ENCODE measurements at places on chromosomes 16 and 17.
A peak's percentile ranks its signal among the peaks of the same experiment; 100 is the strongest.

DNA sequence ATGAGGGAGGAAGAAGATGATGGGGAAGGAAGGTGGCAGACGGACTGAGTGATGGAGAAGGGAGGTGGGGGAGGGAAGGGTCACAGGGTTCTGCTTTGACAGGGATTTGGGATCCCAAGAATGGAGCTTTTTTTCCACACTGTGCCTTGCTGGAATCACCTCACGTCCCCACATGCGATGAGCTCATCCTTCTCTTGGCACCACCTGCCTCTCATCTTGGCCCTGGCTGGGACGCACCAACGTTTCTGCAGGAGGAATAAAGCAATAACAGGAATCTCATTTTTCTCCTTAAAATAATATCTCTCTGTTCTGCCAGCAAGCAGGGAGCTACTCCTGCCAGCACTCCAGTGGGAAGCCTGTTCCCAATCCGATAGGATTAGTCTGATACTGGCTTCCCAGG lies 47.8 kb downstream of the MEOX1 start:
- DNase-seq = no peak

GRCh38 chr17:9456330-9456729 lies 119.3 kb downstream of the STX8 start:
- DNase-seq = no peak

- DNase-seq = peak; percentile 59
Observed at GRCh38 chr16:21277927-21278706, at the start of gene CRYM. CRYM (minus strand) TSS chr16:21278290; CDS start chr16:21278251, 39 bp downstream.

- DNase-seq = no peak
Observed at GRCh38 chr16:81592353-81592866, 147.8 kb downstream of the CMIP start.

DNA sequence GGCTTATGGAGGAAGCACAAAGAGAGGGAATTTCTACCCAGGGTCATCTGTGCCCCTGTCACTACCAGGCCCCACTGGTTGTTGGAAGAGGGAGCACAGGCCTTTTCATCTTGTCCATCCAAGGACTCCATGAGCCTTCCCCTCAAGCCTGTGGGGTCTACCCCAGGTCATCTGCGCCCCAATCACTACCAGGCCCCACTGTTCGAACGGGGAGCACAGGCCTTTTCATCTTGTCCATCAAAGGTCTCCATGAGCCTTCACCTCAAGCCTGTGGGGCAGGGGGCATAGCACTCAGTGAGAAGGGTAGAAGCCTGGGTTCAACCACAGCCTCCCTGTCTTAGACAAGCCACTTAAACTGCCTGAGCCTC lies 101.5 kb upstream of the CDH5 start:
- no peak for DNase-seq

- no peak for DNase-seq
Observed at GRCh38 chr17:2157675-2158395, 102.9 kb downstream of the HIC1 start.

DNA sequence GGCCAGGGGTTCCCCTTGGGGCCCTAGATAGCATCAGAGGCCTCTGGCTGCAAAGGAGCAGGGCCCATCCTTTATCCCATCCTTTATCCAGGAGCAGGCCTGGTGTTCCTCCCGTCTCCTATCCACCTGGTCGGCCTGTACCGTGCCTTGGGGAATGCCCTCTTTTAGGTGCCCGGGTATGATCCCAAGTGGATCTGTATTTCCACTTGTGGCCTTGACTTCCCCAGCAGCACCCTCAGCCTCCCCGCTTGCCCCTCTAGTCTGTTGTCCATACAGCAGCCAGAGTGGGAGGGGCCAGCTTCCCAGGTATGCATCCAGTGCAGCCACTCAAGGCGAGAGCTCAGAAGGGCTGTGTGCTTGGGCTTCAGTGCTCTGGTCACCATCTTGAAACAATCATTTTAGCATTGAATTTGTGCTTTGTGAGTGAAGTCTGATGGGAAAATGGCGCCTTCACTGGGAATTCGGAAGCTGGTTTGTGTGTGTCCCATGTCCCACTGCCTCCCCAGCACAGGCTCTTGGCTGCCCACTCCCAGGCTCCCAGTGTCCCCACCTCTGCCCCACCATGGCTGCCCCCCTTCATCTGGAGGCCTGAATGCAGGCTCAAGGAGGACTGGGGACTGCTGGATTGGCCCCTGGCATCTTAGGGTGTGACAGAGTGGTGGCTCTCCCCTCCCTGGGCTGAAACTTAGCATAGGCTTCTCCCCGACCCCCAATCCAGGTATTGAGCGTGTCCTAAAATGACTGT lies 3.3 kb upstream of the RNF112 start:
- no peak for DNase-seq

DNA sequence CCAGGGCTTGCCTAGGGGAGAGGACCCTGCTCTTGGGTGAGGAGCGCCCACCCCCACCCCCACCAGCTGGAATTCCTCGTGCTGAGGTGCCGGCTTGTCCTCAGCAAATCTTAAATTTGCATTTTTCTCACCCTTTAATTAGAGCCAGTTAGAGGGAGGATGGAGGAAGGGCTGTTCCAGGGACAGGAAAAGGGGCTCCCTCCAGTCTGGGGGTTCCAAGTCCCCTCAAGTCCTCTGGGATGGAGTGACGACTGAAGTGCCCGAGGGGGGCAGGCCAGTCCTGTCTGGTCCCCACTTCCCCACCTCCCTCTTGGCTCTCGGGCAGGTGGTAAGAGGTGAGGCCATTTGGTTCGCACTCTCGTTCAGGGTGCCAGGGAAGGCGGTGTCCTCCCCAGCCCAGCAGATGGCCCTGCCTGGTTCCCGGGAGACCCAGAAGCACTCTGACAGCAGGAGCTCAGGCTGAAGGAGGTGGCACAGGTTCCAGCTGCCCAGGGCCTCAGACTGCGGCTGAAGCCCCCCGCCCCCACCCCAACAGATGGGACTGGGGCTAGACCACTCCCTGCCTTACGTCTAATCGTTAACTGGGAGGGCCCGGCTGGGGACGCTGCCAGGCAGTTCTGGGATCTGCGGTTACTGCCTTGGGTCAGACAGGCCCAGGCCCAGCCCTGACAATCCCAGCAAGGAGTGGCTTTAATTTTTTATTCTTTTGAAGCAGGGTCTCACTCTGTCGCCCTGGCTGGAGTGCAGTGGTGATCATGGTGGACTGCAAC lies 2.2 kb downstream of the RAB26 start:
- DNase-seq = peak; percentile 71

GRCh38 chr16:84065536-84066132 lies 23.0 kb upstream of the SLC38A8 start:
- DNase-seq = peak; percentile 39

DNA sequence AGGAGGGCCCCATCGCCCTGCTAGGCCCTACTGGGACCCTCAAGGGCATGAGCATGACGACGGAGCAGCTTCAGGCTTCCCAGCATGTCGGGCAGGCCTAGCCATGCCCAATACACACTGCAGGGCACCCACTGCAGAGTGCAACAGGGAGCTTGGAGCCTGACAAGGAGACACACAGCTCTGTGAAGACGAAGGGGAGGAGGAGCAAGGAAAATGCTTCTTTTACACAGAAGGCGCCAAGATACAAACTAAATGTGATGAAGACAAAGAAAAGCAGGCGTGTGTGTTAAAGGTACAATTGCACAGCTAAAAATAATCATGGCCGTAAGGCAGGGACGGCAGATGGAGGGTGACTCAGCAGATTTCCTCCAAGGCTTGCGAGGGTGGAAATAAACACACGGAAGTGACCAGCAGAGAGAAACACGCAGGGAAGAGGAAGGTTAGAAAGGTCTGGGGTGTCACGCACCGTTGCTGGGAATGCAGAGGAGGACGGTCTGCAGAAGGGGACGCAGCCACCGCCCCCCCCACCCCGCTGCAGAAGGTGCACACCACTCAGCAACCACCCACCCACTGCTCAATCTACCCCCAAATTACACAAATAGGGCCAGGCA lies 108.5 kb downstream of the ZNF778 start:
- peak; percentile 59 for DNase-seq

GRCh38 chr16:73092236-73092781 lies 44.4 kb upstream of the ZFHX3 start:
- DNase-seq = no peak

- no peak for DNase-seq
Observed at GRCh38 chr17:15007147-15007553, 258.0 kb downstream of the PMP22 start.

GRCh38 chr16:82834151-82834815 lies 207.5 kb downstream of the CDH13 start:
- DNase-seq = no peak

DNA sequence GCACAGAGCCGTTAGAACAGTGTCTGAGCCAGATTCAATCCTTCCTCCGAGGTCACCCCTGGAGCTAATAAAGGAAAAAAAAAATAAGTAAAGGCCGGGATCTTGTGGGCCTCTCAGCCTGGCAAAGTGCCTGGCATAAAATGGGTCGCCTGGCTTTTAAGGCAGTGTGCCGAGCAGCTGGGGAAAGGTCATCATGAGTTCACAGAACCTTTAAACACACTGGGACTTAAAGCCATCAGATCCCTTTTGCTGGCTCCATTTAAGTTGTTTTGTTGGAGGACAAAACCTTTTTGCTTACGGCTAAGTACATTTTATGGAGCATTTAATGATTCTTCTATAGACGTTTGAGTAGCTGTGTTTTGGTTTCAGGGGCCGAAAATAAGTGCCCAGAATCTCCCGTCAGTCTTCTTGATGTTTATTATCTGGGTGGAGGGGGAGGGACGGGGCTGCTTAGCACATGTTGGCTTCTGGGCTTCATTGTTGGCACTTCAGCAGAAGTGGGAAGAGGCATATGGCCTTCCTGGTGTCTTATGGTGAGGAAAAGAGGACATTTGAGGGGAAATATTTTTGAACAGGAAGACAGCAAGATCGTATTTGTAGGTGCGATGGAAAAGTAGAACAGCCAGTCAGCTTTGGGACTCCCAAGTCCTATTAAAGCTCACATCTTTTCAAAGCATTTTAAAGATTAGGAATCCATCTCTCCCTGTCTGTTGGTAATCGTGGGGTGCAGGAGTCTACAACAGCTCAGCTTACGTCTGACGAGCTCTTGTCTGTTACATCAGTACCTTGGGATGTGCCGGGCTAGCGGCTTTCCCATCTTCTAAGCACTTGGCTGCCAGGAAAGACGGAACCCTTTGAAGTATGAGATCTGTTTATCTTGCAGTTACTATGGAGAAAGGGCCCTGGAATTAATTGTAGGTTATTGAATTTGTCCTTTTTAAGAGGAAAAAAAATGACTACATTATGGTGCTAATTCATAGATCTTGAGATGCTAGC lies 31.1 kb downstream of the RBFOX1 start:
- DNase-seq = peak; percentile 5

GRCh38 chr16:63720848-63721247 lies 1401.0 kb downstream of the CDH11 start:
- DNase-seq = no peak

DNA sequence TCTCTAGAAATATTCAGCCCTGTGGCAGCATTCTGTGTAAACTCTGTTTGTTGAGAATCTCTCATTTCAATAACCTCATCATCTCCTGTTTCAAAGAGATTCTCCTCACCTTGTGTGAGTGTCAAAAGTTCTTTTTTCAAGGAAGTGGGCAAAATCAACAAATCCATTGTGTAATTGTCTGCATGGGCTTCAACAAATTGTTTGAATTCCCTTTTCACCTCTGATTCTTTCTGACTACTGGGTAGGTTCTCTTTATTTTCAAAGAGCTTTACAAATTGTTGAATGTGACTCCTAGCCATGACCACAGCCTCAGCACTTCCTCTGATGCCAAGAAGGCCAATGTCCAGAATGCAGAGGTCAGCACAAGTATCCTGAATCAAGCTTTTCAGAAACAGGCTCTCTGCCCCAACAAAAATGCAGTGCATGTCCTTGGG lies 48.0 kb downstream of the N4BP1 start:
- no peak for DNase-seq

GRCh38 chr16:3123986-3124886 lies 10.6 kb upstream of the ZNF213 start:
- DNase-seq = peak; percentile 95

- peak; percentile 83 for DNase-seq
Observed at GRCh38 chr16:80274576-80275191, 266.1 kb upstream of the DYNLRB2 start.

- DNase-seq = no peak
Observed at GRCh38 chr16:68529608-68529930, 9.5 kb upstream of the ZFP90 start.

- DNase-seq = no peak
Observed at GRCh38 chr16:81709016-81709900, 69.8 kb upstream of the PLCG2 start.

GRCh38 chr17:67080804-67081203 lies 36.5 kb downstream of the CACNG1 start:
- DNase-seq = no peak

DNA sequence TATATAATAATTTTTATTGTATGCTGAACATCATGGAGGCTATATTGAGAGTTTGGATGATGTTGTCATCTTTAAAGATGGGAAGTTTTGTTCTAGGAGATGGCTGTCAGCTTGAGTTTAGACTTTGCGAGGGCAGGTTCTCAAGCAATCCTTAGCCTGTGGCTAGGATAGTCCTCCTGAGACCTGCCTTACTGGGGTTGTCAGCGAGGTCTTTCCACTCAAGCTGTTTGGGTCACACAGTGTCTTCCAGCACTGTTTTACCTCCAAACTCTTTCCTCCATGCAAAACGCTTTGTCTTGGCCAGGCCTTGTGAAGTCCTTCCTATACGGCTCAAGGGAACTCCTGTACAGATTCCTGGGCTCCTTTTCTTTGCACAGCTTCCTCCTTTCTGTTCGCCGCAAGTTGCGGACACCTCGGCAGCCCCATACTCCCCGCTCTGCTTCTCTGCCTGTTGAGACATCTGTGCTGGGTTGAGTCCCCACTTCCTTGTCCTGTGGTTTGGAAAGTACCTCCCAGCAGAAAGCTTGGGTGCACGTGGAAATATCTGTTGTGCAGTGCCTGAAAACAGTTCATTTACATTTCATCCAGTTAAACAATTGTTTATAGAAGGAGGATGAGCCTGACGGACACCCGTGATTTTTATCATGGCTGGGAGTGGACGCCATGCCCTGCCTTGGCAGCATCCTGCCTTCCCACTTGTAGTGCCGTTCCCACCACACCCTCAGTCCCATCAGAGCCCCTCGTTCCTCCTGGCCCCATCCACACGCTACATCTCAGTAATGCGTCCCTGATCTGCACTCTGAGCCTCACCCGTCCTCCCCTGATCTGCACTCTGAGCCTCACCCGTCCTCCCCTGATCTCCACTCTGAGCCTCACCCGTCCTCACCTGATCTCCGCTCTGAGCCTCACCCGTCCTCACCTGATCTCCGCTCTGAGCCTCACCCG lies 55.0 kb upstream of the CBFA2T3 start:
- no peak for DNase-seq

DNA sequence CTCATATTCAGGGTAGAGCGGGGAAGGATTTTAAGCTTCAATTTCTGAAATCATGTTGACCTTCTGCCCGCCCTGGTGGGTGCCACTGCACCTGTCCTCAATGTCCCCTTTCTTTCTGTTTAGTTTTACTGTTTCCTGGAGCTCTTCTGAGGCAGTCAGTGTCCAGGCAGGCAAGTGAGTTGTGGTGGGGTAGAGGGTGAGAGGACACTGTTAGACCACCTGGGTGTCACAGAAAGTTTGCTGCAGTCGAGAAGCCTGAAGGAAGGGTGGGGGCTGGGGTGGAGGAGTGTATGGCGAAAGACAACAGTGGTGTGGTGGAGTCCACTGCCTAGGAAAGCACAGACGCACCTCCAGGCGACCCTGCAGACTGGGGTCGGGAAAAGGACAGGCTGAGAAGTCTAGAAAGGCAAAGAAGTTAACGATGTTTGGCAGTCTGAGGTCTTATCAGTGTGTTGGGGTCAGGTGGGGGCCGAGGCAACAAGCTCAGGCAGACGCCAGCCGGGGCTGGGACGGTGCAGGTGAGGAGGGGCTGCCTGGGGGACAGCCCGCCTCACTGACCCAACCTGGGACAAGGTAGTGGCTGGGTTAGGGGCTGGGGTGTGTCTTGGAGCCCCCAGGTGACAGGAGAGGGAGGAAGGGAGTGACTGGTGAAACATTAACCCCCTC lies 23.3 kb upstream of the HOXB13 start:
- no peak for DNase-seq

GRCh38 chr17:76204277-76204676 lies 36.0 kb downstream of the RNF157 start:
- peak; percentile 39 for DNase-seq
